AG20443 (cell line): ENCODE measurements at places on chromosomes 6 and 20.

DNA sequence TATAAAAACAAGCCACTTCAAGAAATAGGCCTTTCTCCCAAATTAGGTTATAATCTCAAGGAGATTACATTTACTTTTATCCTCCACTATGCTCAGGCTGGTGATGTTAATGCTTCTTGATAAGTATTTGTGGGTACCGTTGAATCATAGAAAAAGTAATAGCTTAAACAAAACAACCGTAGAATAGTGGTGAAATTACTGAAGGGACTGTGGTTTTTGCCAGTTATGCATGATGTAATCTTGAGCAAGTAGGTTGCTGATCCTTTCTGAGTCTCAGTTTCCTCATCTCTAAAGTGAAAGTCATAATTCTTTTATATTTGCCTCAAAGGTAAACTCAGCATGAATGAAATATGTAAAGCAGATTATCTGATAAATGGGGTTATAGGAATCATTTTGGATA, 187.3 kb upstream of the JAG1 start:
- DNase-seq: no peak

DNA sequence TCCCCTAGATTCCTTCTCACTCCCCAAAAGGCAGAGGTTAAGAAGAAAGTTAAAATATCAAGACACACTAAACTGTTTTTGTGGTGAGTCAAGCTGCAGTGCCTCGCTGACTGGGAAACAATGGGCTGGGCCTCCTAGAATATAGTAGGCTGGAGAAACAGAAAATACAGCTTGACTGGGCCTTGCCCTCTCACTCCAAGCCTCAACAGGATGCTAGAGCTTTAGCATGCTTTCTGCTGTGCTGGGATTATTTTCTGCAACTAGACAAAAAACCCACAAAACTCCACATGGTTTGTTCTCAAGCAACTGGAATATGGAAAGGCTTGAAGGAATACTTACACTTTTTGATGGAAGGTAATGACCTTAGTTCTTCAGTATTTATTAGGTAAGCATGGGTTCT, 27.9 kb downstream of the FOXO3 start:
- DNase-seq: peak; percentile 67

DNA sequence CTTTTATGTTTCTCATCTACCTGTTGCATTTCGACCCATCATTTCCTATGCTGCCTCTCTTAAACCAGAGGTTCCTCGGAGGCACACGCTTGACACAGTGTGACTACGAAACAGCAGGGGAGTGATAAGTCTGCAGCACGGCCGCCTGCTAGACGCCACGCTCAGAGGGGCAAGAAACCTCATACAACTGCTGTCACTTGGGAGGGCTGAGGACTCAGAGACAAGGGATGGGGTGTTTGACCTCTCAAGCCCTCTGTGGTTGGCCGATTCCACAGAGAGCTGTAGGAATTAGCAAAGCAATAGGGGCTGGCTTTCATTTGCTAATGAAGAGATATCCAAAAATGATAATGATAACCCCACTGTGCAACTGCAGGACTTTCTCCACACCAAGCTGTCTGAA, 372.5 kb downstream of the ZFAND3 start:
- DNase-seq: no peak

- DNase-seq: no peak
Observed at GRCh38 chr20:14127514-14128223, 132.4 kb downstream of the MACROD2 start.

DNA sequence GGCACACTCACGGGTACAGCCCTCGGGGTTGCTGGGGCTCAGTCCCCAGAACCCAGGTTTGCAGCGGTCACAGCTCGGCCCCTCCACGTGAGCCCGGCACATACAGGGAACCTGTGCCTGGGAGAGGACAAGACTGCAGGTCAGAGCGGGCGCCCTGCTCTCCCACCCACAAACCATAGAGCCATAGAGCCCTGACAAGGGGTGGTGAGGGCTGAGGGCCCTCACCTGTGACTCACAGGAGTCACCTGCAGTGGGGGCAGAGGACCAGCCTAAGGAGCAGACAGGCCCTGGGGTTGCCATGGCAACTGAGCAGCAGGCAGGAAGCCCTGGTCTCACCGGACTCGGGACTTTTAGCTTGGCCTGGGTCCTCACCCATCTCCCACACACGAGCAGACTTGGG, 30.8 kb downstream of the LAMA5 start:
- DNase-seq: no peak

DNA sequence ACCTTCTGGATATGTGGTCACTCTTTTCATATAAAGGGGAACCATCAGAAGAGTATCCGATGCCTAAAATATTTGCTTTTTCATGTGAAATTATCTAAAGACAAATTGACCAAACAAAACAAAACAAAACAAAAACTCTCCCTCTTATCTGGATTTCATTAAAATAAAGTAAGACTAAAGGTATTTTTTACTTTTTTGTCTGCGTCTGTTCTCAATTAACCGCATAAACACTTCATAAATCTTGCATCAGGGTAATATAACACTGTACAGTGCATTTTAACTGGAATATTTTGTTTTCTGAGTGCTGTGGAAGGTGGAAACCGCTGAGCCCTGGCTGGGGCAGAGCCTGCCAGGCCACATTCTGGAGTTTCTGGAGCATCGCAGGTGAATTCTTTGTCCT, 234.1 kb upstream of the ZFP64 start:
- peak; percentile 25 for DNase-seq
